B cell (primary cell): ENCODE measurements at places on chromosomes 13 and 19.

DNA sequence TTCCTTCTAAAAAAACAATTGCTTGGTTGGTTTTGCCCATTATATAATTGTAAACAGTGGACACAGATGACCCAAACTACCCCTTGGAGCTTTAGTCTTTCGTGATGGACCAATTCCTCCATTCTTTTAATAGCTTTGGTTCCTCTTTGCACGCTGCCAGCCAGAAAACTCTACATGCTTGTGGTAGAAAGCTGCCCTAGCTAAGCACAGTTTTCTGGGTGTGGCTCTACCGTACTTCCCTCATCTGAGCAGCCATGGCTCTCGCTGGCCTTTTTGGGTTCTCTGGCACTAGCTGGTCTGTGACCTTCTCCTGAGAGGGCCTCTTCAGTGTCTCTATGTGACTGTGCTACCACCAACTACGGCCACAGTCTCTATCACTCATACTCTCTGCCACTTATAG is 29.9 kb upstream of the CEBPA start:
- peak; percentile 36 for DNase-seq

- DNase-seq = no peak
Observed at GRCh38 chr13:21347753-21348318, 111.3 kb downstream of the ZDHHC20 start.

DNA sequence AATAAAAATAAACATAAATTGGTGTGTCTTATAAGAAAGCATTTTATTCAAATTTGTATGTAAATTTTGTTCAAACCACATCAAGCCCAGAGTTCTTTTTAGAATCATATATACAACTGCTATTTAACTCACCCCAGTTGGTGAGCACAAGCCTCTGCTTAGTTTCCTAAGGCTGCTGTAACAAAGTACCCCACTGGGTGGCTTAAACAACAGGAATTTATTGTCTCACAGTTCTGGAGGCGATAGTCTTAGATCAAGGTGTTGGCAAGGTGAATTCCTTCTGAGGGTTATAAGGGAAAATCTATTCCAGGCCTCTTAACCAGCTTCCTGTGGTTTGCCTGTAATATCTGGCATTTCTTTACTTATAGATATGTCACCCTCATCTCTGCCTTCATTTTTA is 1133.5 kb downstream of the OLFM4 start:
- no peak for DNase-seq

- no peak for DNase-seq
Observed at GRCh38 chr13:106415971-106416370, 119.5 kb downstream of the EFNB2 start.

DNA sequence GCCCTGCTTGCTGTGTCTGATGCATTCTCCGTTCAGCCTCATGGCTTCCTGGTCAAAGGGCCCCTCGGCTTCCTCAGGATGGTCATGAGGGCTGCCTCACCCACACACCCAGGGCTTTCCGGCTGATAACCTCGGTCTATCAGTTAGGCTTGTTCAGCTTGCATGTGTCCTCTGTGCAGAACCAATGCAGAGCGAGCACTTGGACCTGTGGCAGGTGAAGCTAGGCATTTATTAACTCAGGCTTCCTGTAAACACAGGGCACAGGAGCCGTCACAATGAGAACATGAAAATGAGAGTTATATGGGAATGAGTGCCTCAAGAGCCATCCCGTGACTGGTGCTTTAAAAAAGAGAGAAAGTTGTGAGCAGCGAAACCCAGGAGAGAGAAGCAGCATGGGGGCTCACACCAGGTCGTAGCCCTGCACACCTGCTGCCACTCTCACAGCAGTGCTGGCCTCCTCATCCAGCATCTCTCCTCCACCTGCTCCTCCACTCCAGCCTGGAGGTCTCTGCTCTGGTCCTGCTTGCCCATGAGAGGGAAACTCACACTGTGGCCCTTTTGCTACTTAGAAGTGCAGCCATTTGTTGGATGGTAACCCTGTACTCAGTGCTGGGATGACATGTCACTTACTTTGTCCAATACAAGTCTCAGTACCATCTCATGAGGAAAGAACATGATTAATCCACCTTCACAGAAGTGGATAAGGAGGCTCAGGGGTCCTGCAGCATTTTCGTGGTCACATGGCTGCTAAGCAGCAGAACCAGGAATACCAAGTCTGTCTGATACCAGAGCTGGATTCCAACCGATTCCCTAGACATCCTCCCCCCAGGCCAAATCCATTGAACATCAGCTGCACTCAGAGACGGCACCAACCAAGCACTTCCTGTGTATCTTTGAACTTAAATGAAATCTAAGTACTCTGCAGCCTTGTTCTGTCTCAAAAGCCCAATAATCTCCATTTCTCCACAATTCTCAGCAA is 50.5 kb upstream of the IRS2 start:
- DNase-seq = no peak

GRCh38 chr13:43136920-43137575 is 113.7 kb downstream of the DNAJC15 start:
- DNase-seq = no peak

- peak; percentile 89 for DNase-seq
Observed at GRCh38 chr13:51814825-51815650, 11.1 kb upstream of the DHRS12 start.

DNA sequence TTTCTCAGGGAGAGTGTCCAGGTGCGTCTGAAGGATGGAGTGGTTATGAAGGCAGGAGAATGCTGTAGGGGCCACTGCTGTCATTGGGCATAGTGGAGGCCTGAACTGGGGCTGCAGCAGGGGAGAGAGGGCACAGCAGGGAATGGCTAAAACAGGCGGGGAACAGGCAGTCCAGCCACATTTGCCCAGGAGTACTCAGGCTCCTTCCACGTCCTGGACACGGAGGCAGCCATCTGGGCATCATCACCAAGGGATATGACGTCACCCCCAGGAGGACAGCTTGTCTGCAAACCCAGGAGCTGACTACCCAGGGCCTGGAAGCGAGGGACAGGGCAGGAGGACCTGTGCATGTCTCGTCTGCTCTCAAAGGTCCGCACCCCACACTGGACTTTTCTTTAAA is 22.2 kb downstream of the VSTM2B start:
- no peak for DNase-seq
